ENCODE measurements at places on chromosomes 2 and 18.

GRCh38 chr18:71707400-71707799 lies 836.7 kb downstream of the CBLN2 start:
- DNase-seq: no peak

- no peak for DNase-seq
These were observed 5.1 kb downstream of the C18orf32 start for GRCh38 chr18:49481907-49482306.

DNA sequence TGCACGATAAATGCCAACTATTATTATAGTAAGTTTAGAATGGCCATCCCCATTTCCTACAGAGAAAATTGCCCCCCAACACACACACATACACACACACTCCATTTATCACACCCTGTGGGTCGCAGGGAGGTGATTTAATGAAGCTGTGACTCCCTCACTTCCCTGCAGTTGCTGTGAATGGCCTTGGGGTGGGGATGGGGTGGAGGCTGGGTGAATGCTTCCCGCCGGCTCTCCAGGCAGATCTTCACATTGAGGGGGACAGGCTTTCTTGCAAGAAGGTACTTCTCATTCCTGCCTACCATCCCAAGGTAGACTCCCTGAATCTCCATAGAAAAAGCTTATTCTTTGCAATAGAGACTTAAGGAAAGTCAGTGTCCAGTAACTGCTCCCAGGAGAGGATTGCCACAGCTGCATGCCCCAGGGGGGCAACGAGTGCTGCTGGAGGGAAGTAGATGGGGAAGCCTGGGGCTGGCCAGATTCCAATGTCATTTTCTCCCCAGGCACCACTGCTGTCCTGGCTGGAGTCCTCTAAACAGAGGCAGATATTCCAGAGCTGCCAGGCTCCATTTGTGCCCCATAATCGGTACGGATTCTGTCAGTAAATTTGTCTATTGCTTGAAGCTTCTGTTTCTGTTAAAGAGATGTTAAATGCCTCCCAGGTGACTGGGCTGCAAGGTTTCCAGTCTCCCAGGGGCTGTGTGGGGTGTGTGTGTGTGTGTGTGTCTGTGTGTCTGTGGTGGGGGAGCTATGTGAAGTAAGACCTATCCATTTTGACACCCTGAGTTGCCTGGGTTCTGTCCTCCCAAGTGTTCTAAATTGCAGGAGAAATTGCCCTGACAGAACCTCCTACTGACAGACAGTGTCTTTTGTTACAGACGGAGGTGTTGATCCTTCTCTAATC lies 265.5 kb downstream of the SRBD1 start:
- no peak for DNase-seq

DNA sequence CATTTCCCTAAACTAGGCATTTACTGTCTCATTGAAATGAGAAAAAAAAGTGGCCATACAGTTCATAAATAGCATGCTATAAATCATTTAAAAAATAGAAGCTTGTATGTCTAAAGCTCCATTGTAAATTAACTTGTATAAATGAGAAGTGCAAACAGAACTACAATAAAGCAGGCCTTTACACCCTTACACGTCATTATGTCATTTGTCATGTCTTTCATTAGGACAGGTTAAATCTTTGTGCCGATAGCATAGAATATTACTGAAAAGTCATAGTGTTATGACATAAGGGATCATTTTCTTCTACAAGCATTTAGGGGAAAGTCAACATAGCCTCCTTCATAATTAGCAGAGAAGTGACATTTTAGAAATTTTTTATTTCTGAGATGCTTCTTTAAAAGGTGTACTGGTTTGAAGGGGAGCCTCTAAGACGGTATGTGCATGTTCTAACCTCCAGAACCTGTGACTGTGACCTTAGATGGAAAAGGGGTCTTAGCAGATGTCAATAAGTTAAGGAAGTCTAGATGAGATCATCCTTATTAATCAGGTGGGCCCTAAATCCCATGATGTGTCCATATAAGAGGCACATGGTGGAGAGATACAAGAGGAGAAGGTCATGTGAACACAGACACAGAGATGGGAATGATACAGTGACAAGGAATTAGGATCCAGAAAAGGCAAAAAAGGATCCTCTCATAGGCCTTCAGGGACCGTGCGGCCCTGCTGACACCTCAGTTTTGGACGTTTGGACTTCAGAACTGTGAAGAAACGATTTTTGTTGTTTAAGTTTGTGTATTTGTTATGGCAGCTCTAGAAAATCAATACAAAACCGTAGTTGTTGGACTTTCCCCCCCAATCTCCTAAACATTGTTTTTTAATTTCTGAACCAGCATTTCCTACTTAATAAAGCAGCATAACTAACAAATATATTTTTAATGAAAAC lies 863.7 kb downstream of the MBD2 start:
- DNase-seq: no peak

DNA sequence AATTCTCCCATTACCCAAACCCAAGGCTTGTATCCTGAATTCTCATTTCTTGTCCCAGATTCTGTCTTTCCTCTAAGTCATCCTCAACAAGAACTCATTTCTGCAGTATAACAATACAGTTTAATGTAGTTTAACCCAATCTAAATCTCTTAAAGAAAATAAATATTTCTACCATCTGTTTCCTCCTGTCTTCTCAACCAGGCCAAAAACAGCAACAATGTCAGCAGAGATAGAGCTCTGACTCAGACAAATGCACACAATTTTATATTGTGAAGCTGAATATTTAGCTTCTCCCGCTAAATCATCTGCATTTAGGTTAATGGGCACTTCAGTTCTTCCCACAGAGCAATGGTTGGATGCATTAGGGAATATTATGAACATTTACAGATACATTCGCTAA lies 35.7 kb upstream of the KYNU start:
- DNase-seq: no peak

DNA sequence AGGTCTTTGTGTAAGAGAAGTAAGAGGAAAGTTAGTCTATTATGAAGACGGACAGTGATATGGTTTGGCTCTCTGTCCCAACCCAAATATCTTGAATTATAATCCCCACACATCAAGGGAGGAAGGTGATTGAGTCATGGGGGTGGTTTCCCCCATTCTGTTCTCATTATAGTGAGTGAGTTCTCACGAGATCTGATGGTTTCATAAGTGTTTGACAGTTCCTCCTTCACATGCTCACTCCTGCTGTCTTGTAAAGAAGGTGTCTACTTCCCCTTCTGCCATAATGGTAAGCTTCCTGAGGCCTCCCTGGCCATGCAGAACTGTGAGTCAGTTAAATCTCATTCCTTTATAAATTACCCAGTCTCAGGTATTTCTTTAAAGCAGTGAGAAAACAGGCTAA lies 67.6 kb downstream of the NEURL3 start:
- no peak for DNase-seq

- no peak for DNase-seq
These were observed 8.6 kb upstream of the IL36A start for GRCh38 chr2:112996635-112997034.

DNA sequence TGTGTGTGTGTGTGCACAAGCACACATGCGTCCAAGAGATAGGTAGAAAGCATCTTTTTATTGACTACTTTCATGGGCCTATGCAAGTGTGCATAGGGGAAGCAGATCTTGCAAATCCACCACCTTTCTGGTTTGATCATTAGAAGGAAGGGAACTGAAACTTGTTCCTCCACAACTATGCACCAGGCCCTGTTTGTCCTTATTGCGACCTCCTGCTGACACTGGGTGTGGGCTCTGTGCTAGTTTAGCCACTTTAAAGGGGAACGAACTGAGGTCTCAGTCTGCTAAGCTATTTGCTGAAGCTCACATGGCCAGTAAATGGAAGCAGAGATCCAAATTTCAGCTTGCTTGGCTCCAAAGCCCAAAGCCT lies 32.1 kb upstream of the INSIG2 start:
- no peak for DNase-seq

DNA sequence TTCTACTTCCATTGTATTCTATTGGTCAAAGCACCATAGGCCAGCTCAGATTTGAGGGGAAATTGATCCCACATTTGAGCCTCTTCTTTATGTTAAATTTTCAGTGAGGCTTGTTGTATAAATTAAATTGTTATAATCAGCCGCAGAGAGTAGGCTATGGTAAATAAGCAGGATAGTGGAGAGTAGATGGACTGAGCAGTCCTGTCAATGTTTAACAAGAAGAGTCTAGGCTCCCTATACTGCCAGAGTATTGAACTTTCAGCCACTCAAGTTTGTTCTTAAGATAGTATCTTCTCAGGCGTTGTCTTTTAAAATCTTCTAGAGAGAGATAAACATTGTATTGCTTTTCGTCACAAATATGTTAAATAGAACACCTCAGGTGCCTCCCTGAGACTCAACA lies 100.9 kb downstream of the PRKRA start:
- DNase-seq: no peak

DNA sequence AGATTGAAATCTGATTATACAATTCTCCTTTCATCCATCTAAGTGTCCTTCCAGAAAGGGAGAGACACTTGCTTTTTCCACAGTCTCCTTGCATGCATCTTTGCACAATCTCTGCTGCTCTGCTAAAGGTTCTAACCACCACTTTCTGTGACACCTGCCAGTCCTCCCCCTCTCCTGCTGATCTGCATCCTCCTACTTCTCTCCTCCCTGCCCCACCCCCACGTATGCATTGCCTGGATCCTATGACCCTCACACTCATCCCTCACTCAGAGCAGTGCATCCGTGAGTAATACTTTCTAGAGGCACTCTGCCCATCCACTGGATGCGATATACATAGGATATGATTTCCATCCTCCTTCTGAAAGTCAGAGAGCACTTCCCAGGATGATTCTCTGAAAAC lies 27.7 kb upstream of the TRAPPC8 start:
- no peak for DNase-seq

DNA sequence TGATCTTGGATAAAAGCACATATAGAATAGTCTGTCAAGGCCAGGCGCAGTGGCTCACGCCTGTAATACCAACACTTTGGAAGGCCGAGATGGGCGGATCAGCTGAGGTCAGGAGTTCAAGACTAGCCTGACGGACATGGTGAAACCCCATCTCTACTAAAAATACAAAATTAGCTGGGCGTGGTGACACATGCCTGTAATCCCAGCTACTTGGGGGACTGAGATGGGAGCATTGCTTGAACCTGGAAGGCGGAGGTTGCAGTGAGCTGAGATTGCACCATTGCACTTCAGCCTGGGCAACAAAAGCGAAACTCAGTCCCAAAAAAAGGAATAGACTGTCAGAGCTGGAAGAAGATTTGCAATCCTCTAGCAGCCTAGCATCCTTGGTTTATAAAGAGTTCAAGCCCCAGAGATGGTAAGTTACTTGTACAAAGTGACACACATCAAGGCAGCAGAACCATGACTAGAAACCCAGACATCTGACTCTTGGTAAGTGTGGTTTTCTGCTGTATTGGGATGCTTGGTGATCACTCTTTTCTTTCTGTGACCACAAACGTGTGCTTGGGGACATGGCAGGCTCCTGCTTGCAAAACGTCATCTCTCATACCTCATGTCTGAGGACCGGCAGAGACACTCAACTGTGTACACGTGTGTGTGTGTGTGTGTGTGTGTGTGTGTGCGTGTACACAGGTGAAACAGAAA lies 69.0 kb downstream of the OSBPL6 start:
- DNase-seq: no peak

- DNase-seq: no peak
These were observed 422.7 kb upstream of the FSHR start for GRCh38 chr2:49577041-49577440.

DNA sequence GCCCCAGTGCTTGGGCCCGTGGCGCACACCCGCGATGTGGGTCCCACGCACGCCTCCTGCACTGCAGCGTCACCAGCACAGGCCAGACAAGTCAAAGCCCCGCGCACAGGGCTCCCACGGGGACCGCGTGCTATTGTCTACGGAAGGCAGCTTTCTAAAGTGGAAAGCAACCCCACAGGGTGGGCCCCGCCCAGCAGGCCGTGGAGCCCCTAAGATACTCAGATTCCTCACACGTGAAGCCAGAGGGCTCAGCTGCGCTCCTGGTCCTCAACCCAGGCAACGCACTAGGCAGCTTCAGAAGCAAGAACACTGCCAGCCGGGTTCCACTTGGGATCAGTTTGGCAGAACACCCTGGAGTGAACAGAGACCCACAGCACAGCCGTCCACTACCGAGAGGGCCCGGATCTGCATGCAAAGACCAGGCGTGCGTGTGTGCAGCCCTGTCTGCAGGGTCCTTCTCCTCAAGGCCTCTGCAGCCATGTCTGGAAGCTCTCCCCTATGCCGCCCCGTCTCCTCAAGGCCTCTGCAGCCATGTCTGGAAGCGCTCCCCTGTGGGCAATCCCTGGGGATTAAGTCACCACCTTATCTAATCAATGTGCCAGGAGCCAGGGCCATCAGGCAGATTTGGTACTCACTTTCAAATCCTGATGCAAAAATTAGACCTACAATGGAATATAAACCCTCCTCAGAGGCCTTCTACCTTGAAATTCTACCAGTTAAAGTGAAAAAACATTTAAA lies 231.3 kb downstream of the HDAC4 start:
- no peak for DNase-seq

DNA sequence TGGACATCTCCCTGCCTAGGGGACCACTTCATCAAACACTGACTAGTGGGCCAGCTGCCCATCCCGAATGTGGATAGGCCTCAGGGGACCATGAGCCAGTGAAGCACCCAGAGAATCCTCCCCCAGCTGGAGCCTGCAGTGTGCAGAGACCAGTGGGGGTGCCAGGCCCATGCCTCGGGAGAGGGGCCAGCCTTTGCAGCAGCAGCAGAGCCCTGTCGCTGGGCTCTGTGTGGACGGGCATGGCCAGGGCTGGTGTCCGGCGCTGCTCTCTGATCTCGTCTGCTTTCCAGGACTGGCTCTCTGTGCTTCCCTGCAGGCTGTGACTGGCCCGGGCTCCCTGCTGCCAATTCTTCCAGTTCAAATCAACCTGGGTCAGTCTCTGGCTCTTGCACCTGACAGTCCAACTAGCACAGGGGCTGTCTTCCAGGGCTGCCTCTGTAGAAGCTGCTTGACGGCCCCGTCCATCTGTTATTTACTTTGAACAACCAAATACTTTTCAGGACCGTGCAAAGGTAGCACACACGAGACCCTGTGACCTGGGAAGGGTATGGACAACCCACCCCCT lies 11.4 kb downstream of the KCNIP3 start:
- no peak for DNase-seq

DNA sequence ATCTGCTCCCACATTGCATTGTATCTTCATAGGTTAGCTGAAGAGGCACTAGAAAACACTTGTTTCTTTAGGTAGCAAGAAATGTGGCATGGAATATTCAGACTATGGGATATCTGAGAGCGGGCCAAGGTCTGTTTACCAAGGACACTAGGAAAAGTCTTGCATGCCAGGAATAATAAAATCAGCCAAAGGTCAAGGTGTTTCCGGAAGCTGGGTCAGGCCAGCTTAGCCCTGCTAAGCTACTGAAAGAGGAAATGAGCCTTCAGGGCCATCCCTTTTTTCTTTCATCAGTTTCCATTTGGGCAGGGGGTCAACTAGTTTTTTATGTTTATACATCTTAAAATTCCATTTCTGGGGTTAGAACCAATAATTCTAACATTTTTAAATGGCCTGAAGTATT lies 101.1 kb downstream of the DPP4 start:
- DNase-seq: no peak

DNA sequence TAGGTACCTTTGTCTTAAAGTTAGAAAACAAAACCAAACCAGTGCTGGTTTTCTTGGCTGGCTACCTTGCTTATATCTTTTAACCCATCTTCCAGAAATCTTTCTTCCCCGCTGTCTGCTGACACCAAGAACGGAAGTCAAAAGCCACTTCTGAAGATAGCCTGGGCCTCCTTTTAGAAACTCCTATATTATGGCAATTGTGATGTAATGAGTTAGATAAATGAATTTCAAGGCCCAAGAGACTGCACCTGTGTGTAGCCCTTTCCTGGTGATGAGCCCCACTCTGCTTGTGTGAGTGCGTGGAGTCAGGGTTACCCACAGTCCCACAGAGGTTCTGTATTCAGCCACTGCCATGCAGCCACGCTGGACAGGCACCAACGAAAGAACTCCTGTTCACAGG lies 60.7 kb downstream of the ARMC9 start:
- no peak for DNase-seq

Data from NCI-H1417 (cell line).